ENCODE measurements at places on chromosomes 2 and 18.

DNA sequence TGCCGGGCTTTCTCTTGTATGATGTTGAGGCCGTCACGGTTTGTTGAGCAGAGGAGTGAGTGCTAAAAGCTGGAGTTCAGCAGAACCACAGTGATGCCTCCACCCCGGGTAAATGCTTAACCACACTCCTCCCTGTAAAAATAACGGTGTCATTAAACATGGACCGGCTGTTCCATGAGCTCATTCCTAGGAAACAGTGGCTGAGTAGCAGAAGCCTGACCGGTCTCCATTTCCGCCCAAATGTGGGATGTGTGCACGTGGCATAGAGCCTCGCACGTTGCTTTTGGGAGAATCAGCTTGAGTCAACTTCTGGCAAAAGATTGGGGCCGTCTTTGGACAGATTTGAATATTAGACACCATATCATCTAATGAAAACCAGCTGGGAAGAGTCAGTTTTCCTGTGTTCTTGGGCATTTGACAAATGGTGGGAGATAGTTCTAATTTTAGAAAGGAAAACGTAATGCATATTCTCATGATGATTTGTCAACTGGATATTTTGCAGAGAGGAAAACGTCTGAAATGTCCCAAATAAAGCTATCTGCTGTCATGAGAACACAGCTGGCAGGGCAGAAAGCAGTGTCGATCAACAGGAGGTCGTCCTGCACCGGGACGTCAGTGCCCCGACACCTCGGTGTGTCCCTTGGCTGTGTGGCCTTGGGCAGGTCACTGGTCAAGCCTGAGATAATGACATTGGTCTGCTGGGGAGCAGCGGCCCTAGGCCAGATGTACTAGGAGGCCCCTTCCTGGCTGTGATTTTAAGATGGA is 42.4 kb downstream of the LRRFIP1 start:
- peak; percentile 96 for DNase-seq

DNA sequence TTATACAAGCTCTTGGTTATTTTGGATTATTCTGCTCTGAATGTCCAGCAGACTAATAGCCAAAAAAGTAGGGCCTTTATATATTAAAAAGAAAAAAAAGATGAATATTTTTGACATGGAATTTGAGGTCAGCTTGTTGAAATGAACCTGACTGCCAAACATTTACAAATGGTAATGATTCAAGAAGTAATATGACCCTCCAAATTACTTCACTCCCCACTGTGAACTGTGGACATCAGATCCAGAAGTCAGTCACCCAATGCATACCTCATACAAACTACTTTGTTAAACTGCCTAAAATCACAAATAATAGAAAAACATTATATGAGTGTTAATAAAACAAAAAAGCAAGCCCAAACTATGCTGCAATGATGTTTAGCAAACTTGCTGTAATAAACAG is 10.0 kb downstream of the EPG5 start:
- peak; percentile 69 for DNase-seq

GRCh38 chr2:192195548-192196418 is 1.1 kb upstream of the TMEFF2 start:
- DNase-seq: no peak

- DNase-seq: no peak
These were observed 162.9 kb upstream of the APCDD1 start for GRCh38 chr18:10291568-10291981.

GRCh38 chr2:171185941-171186340 is 25.2 kb upstream of the TLK1 start:
- DNase-seq: peak; percentile 16

DNA sequence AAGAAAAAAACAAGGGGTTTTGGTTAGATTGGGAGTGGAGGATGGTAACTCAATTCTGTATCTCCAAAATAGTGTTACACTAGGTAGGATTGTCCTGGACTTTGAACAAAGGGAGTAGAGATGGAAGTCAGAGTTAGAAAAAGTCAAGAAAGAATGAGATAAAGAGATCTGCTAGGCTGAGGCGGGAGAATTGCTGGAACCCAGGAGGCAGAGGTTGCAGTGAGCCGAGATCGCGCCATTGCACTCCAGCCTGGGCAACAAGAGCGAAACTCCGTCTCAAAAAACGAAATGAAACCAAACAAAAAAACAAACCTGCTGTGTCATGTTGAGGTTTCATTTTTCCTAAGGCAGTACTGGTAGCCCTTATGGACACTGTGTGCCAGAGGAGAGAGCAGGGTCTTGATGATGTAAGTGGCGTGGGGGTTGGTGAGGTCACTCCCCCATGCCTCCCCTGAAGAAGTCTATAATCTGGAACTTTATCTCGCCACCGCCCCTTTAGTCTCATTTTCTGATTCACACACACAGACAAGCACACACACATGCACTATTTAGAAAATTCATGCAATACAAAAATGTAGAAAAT is 10.5 kb downstream of the DRC1 start:
- DNase-seq: no peak

DNA sequence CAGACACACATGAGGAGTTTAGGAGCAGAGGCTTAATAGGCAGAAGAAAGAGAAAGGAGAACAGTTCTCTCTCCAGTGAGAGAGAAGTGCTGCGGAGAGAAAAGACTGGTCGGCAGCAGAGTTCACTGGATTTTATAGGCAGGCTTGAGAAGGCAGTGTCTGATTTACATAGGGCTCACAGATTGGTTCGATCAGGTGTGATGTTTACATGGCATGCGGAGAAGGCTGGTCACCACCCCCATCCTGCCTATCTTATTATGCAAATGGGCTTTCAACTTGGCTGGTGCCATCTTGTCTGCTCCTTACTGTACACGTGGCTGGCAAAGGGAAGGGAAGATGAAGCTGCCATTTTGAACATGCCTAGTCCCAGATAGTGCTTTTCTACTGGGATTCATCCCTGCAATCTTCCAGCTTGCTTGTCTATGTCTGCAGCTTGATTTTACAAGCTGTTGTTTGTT is 113.4 kb downstream of the AP1S3 start:
- no peak for DNase-seq

- no peak for DNase-seq
These were observed 302.2 kb upstream of the MAP2 start for GRCh38 chr2:209121691-209122090.

GRCh38 chr2:121382744-121383143 is 97.7 kb upstream of the TFCP2L1 start:
- DNase-seq: no peak

- DNase-seq: no peak
These were observed 243.8 kb upstream of the CHST9 start for GRCh38 chr18:27428716-27429475.
